HuH-7.5 (cell line): ENCODE measurements at places on chromosomes 7 and 10.

- no peak for DNase-seq
Measured at GRCh38 chr7:131034166-131034881, 293.4 kb upstream of the MKLN1 start.

DNA sequence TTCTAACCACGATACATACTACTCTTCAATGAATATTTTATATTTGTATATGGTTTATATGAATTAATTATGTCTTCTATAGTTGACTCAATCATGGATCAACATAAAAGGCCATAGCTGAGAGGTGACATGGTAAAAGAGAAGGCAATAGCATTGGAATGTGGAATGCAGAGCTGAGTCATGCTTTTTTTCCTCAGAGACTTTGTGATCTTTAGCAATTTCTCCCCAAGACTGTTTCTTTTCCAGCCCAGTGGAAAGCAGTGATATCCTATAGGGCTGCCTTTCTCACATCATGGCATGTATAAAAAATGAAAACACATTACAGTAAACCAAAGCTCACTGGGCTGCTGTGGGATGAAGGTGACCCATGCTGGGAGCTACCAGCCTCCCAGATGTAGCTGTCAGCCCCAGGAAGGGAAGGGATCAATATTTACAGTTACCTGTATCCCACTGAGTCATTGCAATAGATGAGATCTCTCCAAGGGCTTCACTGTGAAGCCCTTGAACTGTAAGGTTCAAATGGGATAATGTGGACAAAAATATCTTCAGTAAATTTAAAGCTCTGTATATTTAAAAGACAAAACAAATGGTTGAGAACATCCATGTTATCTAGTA is 30.2 kb downstream of the SLC39A12 start:
- no peak for DNase-seq

DNA sequence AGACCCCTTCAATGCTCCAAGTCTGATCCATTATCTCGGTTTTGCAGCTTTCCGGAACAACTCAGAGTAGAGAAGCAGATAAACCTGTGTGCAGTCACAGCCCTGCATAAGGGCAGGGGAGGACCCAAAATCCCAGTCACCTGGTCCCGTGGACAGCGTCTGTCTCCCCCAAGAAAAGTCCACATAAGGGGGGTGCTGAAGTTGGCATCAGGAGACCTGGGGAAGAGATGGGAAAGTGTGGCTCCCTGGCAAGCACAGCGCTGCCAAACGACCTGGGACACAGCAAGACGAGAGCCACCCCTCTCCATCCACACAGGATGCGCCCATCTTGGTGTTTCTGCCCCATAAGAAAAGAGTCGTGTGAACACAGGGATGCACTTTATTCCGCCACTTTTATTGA is 27.9 kb downstream of the ASB13 start:
- DNase-seq: no peak

- no peak for DNase-seq
Measured at GRCh38 chr7:43014406-43014805, 82.2 kb downstream of the MRPL32 start.

- no peak for DNase-seq
Measured at GRCh38 chr10:126021833-126022500, 125.6 kb downstream of the FANK1 start.

GRCh38 chr7:19000410-19000809 is 117.0 kb downstream of the TWIST1 start:
- no peak for DNase-seq

DNA sequence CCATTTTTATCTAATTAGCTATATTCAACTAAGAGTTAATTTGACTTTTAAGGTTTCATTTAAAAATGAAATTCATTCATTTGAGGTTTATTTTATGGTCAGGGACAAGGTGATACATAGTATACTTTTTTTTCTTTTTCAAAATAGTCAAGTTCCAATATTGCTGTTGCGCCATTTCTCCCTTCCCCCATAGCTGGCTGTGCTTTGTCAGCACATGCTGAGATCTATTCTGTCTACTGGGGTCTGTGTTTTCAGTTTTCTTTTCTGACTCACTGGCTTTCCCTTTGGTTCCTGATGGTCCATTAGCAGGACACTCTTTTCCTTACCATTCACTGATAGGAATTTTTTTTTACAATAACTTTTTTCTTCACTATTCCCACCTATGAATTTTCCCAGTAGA is 336.4 kb upstream of the TMEM229A start:
- no peak for DNase-seq

GRCh38 chr7:5354460-5355232 is 69.0 kb downstream of the TNRC18 start:
- no peak for DNase-seq

DNA sequence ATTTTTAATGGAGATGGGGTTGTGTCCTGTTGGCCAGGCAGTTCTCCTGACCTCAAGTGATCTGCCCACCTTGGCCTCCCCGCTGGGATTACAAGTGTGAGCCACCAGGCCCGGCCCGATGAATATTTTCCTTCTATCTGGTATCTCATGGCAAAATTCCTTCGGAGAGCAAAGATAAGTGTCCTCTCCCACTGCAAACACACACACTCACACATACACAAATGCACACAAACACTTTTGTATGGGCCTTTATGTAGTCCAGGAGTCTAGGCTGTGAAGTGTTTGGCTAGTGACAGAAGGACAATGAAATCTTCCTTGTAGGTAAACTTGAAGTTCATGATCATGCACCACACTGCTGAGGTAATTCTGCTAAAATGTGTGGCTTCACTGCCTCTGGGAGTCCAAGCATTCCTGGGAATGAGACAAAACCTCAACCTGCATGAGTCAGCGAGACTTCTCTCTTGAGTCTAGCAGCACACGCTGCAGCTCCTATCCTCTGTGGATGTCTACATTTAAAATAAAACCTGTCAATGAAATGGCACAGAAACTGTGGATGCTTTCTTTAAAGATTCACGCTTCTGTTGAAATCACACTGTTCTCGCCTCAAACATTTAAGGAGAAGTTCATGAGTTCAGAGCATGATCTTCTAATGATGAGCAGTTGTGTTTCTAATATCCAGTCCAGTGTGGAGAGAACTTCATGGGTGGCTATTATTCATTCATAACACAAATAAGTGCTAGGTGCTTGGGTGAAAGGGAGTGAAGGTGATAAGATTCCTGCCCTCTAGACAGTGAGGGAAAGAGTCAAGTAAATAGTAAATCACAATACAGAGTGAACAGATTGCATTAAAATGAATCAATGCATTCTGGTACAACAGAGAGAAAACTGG is 96.5 kb downstream of the NRP1 start:
- DNase-seq: no peak

DNA sequence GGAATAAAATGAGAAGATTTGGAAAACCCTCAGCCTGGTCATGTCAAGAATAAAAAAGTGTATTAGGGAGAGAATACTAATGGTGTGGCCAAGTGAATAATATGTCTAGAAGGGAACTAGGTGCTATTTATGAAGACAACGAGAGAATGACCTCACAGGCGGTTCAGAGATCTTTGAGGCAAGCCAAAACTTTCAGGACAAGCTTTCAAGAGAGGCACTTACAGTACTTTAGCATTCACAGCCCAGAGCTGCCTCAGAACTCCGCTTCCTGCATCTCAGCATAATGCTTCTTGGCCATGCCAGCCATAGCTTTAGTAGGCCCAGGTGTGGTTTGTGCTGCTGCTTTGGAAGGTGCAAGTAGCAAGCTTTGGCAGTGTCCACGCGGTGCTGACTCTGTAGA is 37.2 kb upstream of the CCDC7 start:
- no peak for DNase-seq

GRCh38 chr10:13724484-13724883 is 137.7 kb downstream of the PRPF18 start:
- no peak for DNase-seq

DNA sequence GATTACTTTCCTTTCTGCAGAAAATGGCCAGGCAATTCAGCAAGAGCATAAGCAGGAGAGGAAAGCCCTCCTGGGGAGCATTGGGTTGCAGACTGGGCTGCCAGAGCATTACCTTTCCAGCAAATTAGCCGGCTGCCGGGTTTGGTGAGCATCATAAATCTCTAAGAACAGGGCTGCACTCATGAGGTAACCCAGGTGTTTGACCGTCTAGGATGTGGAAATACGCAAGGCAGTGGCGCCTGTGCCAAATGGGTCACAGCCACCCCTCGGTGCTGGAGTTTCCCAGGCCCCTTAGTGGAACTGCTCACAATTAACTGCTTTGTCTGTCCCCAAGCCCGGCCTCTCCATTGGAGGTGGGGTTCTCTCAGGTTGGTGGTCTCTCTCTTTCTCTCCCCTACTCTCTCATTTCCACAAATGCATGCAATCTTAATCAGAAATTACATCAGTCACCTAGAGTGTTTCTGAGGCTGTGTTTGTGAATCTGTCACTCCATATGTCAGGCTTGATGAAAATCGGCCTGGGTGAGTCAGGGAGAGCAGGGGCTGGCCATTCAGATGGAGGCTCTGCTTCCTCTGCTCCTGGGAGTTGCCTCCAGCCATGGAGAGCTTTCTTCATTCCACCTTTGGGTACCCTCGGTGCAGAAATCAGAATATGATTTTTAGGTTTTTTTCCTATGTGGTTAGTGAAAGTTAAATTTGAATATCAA is 26.7 kb downstream of the PTN start:
- DNase-seq: no peak

DNA sequence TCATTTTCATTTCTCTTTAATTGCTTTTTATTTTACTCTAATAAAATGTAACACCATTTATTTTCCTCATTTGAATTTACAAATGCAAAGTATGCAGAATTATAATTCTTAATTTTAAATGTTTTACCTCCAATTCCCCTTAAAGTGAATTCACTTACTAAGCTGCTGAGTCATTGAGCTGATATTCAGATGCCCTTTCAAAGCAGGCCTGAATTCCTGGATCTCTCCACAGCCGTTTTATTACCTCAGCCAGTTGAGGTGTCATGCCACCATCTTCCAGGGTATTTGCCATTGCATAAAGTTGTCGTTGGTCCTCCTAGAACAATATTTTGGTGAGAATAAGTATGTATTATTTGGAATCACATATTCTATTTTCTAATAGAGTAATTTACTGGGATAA is 33.2 kb downstream of the GNAT3 start:
- DNase-seq: no peak

DNA sequence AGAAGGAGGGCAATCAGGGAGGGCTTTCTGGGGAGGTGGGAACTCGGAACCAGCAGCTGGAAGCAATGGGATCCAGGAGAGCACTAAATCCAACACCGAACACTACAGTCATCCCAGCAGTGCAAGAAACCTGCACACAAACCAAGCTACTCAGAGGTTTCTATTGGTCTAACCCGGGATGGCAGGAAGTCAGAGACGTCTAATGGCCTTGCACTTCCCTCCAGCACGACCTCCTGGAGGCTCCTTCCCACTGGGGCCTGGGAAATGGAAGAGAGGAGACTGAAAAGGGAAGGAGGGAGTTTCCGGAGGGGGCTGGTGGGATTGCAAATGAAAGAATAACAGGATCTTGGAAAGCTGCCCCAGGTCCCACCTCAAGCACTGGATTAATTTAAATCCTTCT is 56.3 kb downstream of the TEX36 start:
- no peak for DNase-seq

GRCh38 chr7:106347229-106347833 is 62.5 kb upstream of the NAMPT start:
- no peak for DNase-seq

GRCh38 chr7:111146136-111146535 is 55.2 kb downstream of the LRRN3 start:
- DNase-seq: no peak

- peak; percentile 32 for DNase-seq
Measured at GRCh38 chr10:97278491-97278989, 13.9 kb downstream of the ARHGAP19 start.

DNA sequence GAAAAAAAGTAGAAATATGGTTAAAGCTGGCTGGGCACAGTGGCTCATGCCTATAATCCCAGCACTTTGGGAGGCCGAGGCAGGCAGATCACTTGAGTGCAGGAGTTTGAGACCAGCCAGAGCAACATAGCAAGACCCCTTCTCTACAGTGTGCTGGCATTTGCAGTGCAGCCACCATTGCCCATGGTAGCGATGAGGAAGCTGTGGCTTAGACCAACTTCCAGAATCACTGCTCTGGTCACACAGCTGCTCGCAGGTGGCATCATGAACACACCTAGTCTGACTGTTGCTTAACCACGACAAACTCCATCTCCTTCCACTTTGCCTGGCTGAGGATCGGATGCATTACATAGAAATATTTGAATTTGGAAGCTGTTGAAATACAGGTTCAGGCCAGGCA is 137.1 kb downstream of the CUX1 start:
- no peak for DNase-seq

DNA sequence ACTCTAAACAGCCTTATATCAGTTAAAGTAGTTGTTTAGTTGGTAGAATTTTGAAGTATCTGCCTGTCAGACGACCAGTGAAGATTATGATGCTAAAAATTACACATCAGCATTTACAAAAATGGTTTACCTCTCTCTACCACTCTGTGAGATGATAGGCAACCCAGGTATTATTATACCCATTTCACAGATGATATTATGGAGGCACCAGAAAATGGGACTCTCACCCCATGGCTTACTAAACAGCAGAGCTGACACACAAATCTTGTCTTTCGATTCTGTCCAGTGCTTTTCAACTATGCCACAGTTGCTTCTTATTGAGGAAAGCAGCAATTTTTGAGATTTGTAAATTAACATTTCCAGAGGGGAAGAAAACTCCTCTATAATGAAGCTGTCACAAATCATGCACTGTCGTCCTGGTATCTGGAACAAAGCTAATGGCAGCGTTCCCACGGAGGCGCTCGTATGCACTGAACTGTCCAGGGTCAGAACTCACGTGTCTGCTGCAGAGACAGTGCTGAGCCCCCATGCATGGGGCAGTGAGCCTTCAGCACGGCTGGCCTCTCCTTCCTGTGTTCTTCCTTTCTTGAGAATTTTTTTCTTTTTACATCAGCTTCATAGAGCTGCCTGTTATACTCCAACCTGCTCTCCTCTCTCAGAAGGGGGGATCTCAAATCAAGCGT is 381.1 kb downstream of the SDK1 start:
- no peak for DNase-seq

DNA sequence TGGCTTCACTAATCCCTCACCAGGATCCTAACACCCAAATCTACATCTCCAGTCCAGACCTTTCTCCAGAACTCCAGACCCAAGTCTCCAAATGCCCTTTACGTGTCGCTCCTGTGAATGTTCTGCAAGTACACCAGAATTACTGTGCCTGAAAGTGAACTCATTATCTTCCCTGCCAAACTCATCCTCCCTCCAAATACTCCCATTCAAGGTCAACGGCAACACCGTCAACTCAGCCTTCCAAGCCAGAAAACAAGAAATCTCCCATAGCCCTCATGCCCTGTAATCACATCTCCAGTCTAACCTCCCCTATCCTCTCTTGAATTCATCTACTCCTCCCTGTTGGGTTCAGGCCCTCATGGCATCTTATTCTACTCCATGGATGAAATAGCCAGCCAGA is 12.3 kb downstream of the CREB3L2 start:
- DNase-seq: no peak
